ENCODE measurements at places on chromosomes 11 and 22. TPM values are rescaled to one million over a fixed set of nuclear protein-coding genes. Genes with fewer than 3 reads are reported as not detected.

DNA sequence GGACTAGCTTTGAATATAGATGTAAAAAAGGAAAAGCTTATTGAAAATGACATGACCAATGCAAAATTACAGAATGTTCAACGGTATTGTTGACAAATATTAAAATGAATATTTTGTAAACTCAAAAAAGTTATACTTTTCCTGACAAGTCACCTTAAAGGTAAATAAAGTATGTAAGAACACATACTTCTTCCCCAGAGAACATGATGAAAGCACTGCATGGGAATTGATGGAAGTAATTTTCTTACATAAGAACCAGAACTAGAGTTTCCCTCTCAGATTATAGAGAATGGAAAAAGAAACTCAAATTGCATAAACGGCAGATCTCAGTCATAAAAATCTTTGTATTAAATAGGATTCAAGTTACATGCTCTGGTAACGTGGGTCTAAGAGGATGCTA lies at the start of gene OR4P4:
OR4P4 (plus strand) TSS at position 301 of the 400 bp plus-strand sequence.
- DNase-seq = no peak

DNA sequence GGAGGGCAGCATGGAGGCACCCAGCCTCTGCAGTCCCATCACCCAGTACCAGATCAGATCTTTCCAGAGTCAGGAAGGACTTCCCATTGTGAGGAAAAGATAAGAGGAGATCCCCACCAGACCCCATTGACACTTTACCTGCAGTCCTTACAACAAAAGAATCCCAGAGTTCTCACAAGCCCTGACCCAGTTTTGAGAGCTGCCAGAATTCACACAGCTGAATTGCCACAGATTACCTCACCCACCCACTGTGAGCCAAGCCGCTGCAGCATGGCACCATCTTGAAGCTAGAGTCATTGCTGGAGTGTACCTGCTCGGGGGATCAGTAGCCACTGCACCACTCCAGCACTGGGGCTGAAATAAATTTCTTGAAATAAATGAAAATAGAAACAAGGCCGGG lies 91.8 kb upstream of the UBASH3B start:
- no peak for DNase-seq

GRCh38 chr11:16133867-16134266 lies 222.5 kb downstream of the SOX6 start:
- no peak for DNase-seq

DNA sequence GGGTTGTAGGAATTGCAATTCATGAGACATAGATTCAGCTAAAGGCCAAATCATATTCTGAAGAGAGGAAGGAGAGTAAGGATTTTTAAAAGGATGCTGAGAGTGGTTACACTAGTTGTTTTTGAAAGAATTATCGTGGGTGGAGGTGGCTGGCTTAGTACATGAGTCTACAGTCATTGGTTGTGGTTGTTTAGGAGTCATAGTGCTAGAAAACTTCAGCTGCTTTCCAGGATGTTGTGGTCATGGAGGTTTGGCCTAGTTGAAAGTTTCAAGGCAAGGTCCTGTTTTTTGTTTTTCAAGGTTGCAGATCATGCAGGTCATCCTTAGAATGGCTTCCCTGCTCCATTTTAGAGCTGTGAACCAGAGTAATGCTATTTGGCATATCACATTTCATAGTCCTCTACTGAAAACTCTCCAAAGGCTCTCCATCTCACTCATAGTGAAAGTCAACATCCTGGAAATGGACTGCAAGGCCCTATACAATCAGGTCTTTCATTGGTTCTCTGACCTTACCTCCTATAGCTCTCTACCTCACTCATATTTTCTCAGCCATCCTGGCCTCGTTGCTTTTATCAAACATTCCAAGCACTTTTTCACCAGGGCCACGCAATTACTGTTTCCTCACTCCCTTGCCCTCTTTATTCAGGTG lies 26.1 kb upstream of the ZBTB44 start:
- DNase-seq = no peak

DNA sequence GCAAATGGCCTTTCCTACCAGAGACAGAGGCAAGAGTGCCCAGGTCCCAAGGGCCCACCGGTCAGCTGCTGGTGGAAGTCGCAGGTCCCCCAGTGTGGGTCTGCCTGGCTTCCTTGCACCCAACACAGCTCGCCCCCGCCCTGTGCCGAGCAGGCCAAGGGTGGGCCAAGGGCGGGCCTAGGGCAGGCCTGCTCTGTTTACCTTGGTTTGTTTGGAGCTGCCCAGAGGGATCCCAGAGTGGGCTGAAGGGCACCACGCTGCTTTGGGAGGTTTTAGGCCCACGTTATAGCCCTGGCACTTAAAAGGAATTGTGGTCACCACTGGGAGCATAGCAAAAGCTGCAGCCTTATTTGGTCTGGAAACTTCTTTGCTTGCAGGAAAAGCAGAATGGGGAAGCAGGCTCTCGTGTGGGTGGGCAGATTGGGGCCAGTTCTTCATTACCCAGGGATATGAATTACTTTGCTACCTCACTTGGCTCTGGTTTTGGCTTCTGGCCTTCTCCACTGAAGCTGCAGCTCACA lies 38.0 kb downstream of the MRGPRD start:
- DNase-seq = no peak

- DNase-seq = no peak
Measured at GRCh38 chr11:60993615-60994014, 22.1 kb downstream of the CD6 start.

Gene CBLIF
- polyA plus RNA-seq = not detected

GRCh38 chr11:76588455-76589325 lies 81.9 kb downstream of the LRRC32 start:
- DNase-seq = no peak

DNA sequence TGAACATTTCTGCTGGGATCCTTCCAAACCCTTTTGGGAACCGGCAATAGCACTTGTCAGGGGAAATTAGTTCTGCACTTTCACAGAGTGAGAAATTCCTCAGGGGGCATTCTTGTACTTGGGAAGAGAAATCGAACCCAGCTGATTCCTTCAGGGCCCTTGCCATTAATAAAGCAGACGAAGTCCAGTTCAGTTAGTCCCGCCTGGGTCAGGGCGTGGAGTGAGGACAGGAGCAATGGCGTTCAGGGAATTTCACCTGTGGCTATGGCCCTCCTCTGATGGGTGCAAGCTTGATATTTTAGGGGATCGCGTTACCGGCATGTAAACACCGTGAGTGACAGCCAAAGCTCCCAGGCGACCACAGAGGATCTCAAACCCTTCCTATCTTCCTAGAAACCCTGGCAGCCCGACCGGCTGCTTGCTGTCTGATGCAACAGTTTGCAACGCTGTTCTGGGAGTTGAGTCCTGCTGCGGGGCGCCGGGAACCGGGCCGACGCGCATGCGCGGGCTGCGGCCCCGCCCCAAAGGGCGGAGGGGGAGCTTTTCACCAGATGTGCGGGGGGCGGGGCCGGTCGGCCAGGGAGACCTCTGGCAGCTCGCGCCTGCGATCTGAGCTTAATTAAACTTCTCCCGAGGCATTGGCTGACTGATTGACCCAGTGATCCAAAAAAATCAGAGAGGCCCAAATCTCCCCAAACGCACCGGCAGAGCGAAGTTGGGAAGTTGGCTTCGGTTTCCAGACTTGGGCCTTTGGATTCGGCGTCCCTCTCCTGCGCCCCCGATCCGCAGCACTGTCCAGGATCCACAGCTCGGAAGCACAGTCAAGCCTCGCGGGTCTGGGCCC lies 34.3 kb upstream of the CREB3L1 start:
- DNase-seq = peak; percentile 77

DNA sequence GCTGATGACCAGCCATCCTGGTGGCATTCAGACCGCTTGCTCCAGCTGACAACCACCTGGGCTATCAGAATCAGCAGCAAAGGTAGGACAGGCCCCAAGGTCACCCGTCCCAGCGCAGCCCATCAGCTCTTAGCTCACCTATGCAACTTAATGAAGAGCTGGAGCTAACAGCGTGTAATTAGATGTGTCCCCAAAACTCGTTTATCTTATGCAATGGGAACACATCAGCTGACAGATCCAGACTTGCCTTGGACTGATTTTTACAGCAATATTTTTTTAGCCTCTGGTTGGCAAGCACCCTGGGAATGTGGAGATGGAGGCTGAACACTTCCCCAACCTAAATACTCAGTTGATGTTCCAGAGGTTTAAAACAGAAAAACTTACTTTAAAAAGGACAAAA lies 76.0 kb downstream of the PACSIN2 start:
- no peak for DNase-seq

DNA sequence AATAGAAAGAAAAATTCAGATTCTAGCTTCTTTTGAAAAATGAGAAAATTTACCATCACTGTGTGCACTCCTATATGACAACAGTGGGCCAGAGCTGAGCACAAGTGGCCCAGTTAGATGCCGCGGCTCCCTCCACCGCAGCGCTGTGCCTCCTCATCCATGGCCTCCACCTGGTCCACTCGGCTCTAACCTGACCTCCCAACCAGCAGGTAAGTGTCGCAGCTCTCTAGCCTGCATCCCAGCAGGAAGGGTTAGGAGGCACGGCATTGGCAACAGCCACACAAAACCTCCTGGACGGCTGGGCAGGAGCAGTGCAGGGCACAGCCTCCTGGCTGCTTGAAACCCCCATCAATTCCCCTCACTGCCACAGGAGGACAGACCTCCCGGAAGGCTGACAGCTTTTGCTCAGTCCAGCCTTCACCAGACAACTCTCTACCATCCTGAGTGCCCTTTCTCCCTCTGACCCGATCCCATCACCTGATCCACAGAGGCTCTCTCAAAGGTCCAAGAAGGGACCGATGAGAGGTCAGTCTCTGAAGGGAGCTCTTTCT lies 76.1 kb downstream of the RPL27A start:
- DNase-seq = no peak
